ENCODE measurements at places on chromosomes 11 and 22. TPM values are rescaled to one million over a fixed set of nuclear protein-coding genes. Genes with fewer than 3 reads are reported as not detected.

The TRIM49C gene
- not detected for polyA plus RNA-seq

The HBG2 gene
- polyA plus RNA-seq = 2,061 TPM

The ST14 gene
- 29.3 TPM for polyA plus RNA-seq

The DNAJB7 gene
- polyA plus RNA-seq = 0.20 TPM

The CRYBB1 gene
- 0.77 TPM for polyA plus RNA-seq

The SLC35E4 gene
- polyA plus RNA-seq = 1.8 TPM

The SCGB1D2 gene
- polyA plus RNA-seq = 1.1 TPM

The RASL10A gene
- 0.27 TPM for polyA plus RNA-seq

The ZP1 gene
- not detected for polyA plus RNA-seq

The NXPE2 gene
- 0.36 TPM for polyA plus RNA-seq

The OR51B5 gene
- 0.17 TPM for polyA plus RNA-seq

The ACTN3 gene
- polyA plus RNA-seq = 0.67 TPM

The GAB4 gene
- polyA plus RNA-seq = not detected

The CST6 gene
- polyA plus RNA-seq = not detected

The TRIM6 gene
- polyA plus RNA-seq = 44.1 TPM

DNA sequence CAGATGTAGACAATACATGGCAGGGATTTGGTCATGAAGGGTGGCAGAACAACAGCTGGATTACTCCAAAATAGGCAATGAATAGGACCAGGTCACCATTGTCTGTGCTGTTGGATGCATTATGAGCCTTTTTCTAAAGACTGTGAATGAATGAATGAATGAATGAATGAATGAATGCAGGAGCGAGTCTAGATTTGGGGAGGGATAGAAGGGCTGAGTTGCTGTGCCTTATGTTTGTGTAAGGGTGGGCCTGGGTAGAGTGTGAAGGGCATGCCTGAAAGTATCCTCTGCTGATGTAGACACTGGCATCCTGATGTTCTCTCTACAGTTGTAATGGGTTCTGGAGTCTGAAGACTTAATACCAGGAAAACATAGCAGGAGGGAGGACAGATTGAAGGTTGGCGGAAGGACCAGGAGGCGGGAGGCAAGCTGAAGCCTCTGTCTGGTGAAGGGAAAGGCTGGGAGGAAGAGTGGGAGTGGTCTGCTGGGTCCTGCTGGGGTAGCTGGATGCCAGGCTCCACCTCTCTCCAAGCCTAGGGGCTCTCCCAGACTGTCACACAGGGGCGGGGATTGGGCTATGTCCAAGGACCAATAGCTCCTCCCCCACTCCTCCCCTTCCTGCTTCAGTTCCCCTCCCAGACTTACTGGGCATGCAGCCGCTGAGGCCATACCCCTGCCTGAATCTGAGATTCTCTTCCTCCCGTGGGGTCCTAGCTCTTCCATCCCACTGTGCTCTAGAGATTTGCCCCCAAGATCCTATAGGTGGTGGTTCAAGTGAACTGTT, 4.8 kb downstream of the TRIM3 start:
- DNase-seq = peak; percentile 75

DNA sequence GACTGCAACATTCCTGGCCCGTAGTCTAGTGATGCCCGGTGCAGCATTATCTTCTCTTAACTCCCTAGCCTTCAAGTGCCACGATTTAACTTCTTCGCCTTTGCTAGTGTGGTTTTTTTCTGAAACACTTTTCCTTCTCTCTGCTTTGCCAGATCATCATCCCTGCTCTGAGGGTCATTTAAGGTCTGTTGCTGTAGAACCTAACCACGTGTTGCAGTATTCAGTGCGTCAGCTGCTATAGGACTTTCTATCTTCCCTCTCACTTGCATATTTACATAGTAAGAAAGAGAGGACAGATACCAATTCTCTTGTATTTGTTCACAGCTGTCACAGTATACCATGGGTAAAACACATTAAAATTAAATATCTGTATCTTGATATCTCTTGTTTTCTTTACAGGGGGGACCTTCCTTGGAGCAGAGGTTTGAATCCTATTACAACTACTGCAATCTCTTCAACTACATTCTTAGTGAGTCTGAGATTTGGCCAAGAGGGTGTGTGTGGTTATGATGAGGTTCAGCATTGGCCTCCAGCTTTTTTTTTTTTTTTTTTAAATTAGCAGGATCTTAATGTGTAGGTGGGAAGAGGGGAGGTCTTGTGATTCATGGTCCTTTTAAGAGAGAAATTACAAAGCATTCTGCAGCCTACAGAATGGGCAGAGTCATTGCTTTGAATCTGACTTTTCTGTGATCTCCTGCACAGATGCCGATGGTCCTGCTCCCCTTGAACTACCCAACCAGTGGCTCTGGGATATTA, 13.5 kb downstream of the EIF3L start:
- no peak for DNase-seq

DNA sequence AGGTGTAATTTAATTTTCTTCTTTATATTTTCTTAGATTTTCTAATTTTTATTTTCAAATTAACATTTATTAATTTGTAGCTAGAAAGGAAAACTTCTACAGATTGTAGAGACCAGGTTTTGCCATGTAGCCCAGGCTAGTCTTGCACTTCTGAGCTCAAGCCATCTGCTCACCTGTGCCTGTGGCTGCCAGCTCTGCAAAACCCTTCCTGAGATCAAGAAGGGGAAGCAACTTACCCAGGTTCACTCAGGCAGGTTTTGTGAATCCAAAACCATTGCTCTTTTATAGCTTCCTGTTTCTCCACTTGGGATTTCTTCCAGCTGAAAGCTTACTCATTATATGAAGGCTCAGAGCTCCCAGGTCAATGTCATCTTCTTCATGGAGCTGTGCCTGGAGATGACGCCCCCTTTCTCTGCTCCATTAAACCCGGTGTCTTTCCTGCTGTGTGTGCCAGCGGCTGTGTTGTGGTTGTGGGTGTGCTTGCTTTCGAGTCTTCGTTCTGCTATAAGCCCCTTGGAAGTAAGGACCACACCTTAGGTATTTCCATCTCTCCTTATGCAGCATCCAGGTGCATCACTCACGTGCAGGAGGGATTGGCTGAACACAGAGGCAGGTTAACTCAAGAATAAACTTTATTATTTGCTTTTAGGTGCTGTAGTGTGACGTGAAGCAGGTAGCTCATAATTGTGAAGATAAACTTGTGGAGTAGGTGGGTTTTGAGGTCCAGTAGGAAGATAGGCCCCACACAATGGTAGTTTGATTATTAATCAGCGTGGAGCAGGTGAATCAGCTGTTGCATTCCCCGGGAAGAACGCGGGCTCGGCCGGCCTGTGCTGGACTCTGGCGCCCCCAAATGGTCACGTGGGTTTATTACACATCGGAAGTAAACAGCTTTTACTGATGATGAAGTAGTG, 42.2 kb upstream of the INCENP start:
- no peak for DNase-seq

GRCh38 chr11:75445315-75445953, 12.4 kb upstream of the KLHL35 start:
- DNase-seq = no peak

- DNase-seq = no peak
These were observed 56.2 kb downstream of the CYP2R1 start for GRCh38 chr11:14835496-14836492.

DNA sequence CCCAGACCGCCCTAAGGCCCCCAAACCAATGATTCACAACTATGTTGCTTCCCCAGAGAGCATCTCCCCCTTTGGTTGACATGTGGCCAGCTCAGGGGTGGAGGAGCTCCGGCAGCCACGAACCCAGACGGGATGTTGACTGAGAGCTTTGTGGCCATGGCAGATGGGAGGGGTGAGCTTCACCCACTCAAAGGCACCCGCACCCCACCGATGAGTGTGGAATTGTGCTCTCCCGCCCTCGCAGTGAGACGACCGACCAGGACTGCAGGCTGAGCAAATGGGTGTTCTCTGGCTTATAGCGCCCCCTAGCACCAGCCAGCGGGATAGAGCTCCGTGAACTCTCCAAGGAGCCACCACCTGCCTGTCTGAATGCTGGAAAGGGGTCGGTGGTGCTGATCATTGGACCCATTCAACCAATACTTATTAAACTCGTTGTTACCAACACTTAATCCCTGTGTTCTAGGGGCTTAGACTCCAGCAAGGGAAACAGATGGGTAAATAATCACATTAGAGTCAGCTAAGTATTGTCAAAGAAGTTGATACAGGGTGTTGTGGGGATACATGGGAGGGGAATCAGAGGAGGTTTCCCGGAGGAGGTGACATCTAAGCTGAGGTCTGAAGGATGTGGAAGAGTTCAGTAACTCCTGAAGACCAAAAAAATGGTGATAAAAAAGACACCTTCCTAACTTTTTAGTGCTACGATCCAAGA, 4.5 kb upstream of the TIMP3 start:
- DNase-seq = no peak

DNA sequence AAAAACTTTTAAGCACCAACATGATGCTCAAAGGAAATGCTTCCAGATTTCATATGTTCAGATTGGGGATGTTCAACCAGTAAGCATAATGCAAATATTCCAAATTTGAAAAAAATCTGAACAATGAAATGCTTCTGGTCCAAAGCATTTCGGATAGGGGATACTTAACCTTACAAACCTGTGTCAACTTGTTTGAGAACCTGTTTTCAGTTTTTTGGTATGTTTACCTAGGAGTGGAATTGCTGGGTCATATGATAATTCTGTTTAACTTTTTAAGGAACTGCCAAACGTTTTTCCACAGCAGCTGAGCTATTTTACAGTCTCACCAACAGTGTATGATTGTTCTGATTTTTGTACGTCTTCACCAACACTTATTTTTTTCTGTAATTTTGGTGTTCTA, 23.7 kb downstream of the FAR1 start:
- no peak for DNase-seq

DNA sequence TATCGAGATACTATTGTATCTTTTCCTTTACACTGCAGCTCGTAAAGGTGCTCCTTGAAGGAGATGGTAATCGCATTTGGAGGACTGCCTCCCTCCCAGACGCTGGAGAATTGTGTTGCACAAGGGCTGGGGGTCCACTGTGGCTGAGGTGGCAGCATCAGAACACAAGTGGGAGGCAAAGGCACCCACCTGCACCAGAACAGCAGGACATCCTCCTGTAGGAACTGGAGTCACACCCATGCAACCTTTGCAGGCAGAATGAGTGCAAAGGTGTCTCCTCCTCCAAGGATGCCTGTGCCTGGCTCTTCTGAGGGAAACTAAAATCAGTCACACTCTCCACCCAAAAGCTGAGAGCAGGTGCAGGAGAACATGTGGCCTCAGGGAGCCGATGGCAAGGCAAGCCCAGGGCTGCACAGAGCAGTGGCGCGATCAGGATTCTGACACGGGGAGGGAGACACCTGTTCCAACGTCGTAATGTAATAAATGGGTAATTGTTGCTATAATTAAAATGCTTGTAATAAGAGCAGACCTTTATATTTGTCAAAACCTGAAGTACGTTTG, 1501.4 kb downstream of the TBC1D22A start:
- no peak for DNase-seq

GRCh38 chr11:88315015-88315414, 22.5 kb downstream of the CTSC start:
- DNase-seq = no peak

GRCh38 chr11:78567209-78567608, 7.5 kb downstream of the NARS2 start:
- DNase-seq = no peak

DNA sequence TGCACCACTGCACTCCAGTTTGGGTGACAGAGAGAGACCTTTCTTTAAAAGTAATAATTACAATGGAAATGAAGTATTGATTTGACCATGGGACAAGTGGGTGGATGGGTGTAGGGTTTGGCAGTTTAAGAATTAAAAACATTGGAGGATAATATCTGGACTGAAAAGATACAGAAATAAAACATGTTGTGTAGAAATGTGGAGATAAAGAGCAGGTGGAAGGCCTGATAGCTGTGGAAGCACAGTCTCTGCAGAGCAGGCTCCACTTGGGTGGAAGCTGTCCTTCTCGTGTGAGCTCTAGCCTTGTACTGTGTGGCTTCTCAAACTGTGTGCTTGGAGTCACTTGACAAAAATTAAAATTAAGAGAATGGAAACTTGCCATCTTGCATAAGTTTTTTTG, 25.6 kb downstream of the APLP2 start:
- no peak for DNase-seq

GRCh38 chr11:68989936-68990606, 9.3 kb upstream of the MRGPRD start:
- DNase-seq = no peak

GRCh38 chr11:78499971-78500370, 74.7 kb downstream of the NARS2 start:
- no peak for DNase-seq

DNA sequence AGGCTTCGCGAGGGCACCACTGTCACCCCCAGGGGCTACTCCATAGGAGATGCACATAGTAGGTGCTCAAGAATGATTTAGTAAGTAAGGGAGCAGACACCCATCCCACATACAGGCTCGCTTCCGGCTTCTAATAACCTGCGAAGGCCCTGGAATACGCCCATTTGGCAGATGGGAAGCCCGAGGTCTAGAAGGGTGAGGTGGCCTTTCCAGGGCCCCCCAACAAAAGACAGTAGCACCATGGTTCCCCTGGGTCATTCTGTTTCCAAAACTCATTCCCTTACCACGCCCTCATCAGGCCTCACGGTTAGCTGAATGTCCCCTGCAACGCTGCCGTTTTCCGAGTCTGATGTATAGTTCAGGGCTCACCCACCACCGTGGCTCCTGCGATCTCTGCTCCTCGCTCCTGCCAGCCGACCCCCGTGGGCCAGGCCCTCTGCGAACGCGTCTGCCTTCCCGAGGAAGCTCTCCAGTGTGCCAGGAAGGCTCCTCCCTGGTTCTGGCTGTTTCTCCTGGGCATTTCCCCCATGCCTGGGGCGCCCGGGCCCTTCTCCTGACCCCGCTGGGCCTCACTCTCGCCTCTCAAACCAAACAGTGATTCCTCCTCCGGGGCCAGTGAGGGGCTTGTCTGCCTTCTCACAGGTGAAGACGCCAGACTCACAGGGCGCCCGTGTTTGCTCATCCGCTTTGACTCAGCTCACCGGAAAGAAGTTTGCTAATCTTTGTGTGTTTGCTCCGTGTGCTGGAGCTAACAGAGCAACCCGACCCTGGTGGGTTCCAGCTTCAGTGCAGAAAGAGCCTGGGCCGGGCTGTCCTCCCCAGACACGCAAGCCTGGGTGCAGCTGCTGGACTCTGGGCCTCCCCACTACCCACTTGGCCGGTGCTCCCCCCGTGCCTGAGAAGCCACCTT, 86.6 kb downstream of the RTL6 start:
- no peak for DNase-seq

- DNase-seq = peak; percentile 28
These were observed 197.2 kb upstream of the ANO3 start for GRCh38 chr11:26134481-26135355.

DNA sequence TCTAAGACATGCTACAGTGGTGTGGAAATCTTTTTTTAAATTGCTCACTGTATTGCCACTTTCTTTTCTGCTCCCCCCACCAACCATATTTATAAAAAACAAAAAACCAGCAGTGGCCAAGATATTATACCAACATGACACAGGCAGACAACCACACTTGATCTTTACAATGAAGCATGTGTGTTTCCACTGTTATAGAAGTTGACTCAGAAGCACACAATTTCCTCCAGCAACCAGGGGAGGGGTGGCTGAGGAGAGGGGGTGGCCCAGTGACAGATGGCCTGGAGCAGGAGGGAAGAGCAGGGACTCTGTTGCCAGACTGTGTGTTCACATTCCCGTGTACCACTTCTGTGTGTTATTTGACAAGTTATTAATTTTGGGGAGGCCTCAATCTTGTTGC, 14.8 kb downstream of the CD59 start:
- DNase-seq = no peak

- DNase-seq = no peak
These were observed 83.5 kb upstream of the FAT3 start for GRCh38 chr11:92141159-92141558.
